ENCODE measurements at places on chromosomes 11 and 22. TPM values are rescaled to one million over a fixed set of nuclear protein-coding genes. Genes with fewer than 3 reads are reported as not detected.
A peak's percentile ranks its signal among the peaks of the same experiment; 100 is the strongest.

Gene TIMP3
- 76.6 TPM for polyA plus RNA-seq

Gene CRYBB2
- not detected for polyA plus RNA-seq

Gene HBE1
- 1.5 TPM for polyA plus RNA-seq

Gene RAB39A
- polyA plus RNA-seq, result not detected

Gene DENND5A
- 29.7 TPM for polyA plus RNA-seq

Gene FGF3
- polyA plus RNA-seq, result not detected

Gene NRIP3
- 2.2 TPM for polyA plus RNA-seq

DNA sequence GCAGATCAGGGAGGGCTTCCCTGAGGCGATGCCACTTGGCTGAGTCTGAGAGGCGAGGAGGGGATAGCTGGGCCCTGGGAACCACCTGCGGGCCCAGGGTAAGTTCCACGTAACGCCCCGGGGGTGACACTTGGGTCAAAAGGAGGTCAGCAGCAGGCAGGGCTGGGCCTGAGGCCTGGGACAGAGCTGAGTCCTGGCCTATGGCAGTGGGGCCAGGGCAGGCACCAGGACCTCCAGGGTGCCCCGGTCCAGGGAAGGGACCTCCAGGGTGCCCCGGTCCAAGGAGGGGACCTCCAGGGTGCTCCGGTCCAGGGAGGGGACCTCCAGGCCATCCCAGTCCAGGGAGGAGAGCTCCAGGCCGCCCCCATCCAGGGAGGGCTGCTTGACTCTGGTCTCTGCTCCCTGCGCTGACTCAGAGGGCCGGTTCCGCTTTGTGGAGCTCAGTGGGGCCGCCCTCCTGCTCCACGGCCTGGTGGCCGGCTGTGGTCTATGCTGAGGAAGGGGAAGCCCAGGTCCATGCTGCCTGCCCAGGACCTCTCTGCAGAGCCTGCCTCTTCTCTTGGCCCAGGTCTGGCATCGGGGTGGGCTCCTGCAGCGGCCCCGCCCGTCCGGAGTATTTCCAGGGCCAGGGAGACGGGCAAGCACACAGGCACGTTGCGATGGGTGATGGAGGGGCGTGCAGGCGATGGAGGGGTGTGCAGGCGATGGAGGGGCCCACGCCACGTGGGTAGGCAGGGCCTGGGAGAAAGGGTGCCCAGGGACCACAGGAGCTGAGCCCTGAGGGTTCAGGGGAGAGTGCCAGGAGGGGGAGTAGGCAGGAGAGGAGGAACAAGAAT lies 19.5 kb upstream of the WNT7B start:
- no peak for DNase-seq

DNA sequence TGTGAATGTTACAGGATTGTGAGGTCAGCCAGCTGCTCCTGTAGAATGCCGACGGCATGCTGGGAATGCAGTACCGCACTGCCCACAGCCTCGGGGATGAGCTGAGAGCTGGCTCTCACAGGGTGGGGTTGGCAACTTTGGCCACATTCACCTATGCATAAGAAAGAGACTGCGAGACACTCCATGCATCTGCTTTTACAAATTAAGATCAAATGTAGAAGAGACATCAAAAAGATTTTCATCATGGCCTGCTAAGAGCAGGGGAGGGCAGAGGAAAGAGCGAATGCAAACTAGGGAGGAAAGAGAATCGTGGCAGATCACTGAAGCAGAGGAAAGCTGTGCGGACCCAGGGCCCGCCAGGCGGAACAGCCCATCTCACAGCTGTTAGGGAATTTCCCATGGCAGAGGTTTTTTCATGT lies 49.8 kb upstream of the SPATA19 start:
- no peak for DNase-seq

- DNase-seq, result peak; percentile 80
These were observed 1.0 kb downstream of the VWCE start for GRCh38 chr11:61293867-61294716.

GRCh38 chr11:17443423-17443822 lies 33.2 kb downstream of the ABCC8 start:
- no peak for DNase-seq

GRCh38 chr11:122491509-122491908 lies 164.0 kb upstream of the UBASH3B start:
- DNase-seq, result peak; percentile 34

GRCh38 chr22:30562366-30562765 lies 12.1 kb downstream of the GAL3ST1 start:
- DNase-seq, result no peak

GRCh38 chr22:46250783-46251125 lies 661 bp upstream of the CDPF1 start:
- DNase-seq, result no peak

- DNase-seq, result peak; percentile 89
These were observed 1.5 kb upstream of the KLHDC7B start for GRCh38 chr22:50544078-50544745.

GRCh38 chr11:91880660-91881059 lies 344.0 kb upstream of the FAT3 start:
- DNase-seq, result no peak
